Suppressor macrophage (primary cell): ENCODE measurements at places on chromosomes 11 and 22.

DNA sequence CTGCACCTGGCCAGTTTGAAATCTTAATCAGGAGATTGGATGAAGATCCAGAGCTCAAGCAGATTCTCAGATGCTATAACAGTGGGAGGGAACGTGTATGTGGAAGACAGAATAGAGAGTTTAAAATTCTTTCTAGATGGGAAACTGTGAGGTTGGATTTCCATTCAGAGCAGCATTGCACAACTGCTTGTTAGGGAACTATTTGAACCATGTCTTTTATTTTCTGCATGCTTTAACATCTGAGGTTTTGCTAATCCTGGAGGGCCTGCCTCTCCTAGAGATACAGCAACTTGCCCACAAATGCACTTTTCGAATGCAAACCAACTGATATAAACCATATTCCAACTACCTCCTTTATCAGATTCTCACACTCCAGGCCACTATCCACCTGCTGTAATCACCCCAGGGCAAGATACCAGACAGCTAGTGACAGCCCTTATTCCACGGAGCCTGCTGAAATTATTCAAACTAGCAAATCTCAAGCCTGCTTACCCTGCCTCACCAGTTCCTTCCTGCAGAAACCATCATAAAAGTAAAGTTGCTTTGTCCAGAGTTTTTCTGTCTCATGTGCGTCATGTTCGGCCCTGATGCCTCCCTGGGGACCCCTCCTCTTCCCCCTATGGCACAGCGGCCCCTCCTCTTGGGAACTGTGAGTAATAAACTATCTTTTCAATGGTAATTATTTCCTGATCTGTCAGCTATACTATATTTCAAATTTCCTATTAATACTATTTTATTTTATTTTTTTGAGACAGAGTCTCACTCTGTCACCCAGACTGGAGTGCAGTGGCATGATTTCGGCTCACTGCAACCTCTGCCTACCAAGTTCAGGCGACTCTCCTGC, 18.4 kb upstream of the SEC14L4 start:
- DNase-seq, result no peak

GRCh38 chr22:50307890-50308596, 597 bp upstream of the PLXNB2 start:
- peak; percentile 69 for DNase-seq

- DNase-seq, result peak; percentile 96
These were observed at the start of gene NCF4 for GRCh38 chr22:36860821-36861659. NCF4 (plus strand) TSS chr22:36861006; CDS start chr22:36861172, 166 bp downstream.

- no peak for DNase-seq
These were observed 247.5 kb upstream of the ZBED5 start for GRCh38 chr11:11105361-11105760.

DNA sequence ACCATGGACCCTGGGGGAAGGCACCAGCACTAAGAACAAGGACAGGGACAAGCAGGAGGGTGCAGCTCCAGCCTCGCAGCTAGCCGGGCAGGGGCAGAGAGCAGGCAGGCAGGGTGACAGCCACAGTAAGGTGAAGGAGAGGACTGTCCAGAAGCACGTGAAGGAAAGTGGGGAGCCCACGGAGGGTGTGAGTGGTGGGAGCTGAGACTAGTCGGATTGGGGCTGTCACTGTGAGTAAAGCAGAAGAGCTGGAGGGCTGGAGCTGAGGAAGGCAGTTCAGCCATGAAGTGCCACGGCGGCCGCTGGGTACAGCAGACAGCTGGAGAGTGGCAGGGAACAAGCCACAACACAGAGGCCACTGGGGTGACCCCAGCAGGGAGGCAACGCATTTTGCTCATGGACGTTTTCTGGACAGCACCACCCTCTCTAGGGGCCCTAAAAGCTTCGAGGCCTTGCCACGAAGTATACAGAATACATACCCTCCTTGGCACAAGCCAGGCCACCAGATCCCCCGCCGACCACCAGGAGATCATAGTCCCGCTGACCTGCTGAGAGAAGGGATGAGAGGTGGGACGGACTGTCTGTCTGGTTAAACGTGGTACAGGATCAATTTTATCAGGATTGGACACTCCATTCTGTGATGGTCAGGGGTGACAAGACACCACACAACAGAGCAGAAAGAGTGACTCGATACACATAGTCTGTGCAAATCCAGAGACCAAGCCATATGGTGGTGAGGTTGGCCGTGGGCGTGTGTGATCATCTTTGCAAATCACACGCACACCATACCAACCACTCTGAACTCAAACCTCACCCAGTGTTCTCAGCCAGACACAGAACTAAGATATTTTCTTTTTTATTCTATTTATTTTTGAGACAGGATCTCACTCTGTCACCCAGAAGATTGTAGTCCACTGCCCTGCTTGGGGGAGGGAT, 10.8 kb upstream of the COMT start:
- peak; percentile 54 for DNase-seq

- no peak for DNase-seq
These were observed 99.6 kb downstream of the CSNK2A3 start for GRCh38 chr11:11253497-11253896.

- no peak for DNase-seq
These were observed 11.9 kb upstream of the ARHGAP42 start for GRCh38 chr11:100675115-100675650.

GRCh38 chr11:106280036-106280435, 202.6 kb downstream of the AASDHPPT start:
- no peak for DNase-seq

DNA sequence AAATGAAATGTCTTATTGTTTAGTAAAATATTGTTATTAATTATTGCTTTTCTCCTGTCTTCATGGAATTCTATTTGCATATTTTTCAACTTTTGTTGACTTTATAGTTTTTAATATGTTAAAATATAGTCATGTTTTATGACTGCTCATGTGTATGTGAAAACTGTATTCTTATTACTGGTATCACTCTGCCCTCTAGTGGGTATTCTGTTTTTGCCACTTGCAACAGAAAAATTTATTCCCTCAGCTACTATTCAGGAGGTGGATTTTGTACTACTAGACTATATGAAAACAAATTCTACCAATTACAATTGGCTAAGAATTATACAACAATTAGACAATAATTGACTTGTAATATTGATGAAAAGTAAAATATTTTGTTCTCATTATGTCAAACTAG, 45.0 kb downstream of the OR4C6 start:
- peak; percentile 35 for DNase-seq

DNA sequence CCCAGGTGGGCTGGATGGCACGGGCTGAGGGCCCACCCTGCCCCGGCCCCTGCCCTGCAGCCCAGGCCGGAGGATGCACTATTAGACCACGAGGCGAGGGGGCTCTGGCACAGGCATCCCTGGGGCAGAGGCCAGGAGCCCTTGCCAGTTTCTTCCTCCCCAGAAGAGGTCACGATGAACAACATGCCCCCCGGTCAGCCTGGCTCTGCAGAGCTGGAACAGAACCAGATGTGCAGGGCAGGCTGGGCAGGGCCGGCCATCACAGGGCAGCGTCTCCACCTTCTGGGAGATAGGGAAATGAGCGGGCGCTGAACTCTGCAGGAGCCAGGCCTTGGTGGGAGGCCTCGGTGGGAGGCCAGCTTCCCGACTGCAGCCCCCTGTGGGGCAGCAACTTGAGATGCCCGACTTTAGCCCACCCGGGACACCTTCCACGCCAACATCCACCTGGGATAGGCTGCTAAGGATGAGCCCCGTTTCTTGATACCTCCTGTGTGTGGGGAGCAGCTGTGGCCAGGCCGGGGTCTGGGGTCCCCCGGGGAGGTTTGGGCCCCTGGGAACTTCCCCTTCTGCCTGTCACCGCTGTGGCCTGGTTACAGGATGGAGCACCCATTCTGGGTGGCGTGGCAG, 21.8 kb upstream of the GNB1L start:
- no peak for DNase-seq

GRCh38 chr22:49933236-49934159, 15.1 kb downstream of the CRELD2 start:
- DNase-seq, result peak; percentile 20

GRCh38 chr11:69874984-69875624, 55.9 kb upstream of the FGF3 start:
- DNase-seq, result no peak

GRCh38 chr11:93906486-93906885, 56.1 kb upstream of the VSTM5 start:
- no peak for DNase-seq

DNA sequence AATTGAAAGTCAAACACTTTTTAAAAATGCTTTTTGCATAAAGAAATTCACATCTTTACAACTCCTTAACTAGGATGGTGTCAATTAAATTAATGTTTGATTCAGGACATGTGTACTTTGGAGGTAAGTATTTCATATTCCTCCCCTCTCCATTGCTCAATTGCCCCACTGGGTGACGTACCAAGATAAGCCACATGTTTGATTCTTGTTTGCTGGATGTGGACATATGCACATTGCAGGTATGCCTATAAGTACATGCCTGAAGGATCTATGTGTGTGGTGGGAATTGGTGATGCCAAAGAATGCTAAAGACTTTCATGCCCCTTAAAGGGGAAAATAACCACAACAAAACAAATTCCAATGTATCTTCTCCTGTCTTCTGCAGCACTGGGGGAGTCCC, 5.8 kb downstream of the CD44 start:
- DNase-seq, result no peak

GRCh38 chr11:70212227-70212811, 9.2 kb downstream of the FADD start:
- DNase-seq, result no peak

GRCh38 chr11:119155733-119156492, 7.1 kb downstream of the ABCG4 start:
- DNase-seq, result peak; percentile 62

GRCh38 chr11:3990406-3990805, 104.2 kb upstream of the RRM1 start:
- no peak for DNase-seq

- DNase-seq, result no peak
These were observed 48.4 kb downstream of the ANO1 start for GRCh38 chr11:70126494-70126893.

- no peak for DNase-seq
These were observed 11.7 kb upstream of the DNAJB13 start for GRCh38 chr11:73939096-73939495.

- no peak for DNase-seq
These were observed 4.5 kb downstream of the XRCC6 start for GRCh38 chr22:41625577-41625976.

GRCh38 chr22:46058091-46058420, 81.1 kb upstream of the WNT7B start:
- DNase-seq, result peak; percentile 88

DNA sequence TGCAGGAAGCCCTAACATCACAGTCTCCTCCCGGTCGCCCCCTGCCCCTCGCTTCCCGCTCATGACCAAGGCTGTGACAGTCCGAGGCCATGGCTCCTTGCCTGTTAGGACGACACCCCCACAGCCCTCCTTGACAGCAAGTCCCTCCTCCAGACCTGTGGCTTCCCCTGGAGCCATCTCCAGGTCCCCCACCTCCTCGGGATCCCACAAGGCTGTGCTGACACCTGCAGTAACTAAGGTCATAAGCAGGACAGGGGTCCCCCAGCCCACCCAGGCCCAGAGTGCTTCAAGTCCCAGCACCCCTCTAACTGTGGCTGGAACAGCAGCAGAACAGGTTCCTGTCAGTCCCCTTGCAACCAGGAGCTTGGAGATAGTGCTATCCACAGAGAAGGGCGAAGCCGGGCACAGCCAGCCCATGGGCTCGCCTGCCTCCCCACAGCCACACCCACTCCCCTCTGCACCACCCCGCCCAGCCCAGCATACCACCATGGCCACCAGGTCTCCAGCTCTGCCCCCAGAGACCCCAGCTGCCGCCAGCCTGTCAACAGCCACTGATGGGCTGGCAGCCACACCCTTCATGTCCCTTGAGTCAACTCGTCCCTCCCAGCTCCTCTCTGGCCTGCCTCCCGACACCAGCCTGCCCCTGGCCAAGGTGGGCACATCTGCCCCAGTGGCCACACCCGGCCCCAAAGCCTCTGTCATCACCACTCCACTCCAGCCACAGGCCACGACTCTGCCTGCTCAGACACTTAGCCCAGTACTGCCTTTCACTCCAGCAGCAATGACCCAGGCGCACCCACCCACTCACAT, 63.2 kb downstream of the OTOG start:
- DNase-seq, result no peak

- no peak for DNase-seq
These were observed 73.2 kb downstream of the CTNND1 start for GRCh38 chr11:57834852-57835251.

- no peak for DNase-seq
These were observed 43.3 kb downstream of the RBFOX2 start for GRCh38 chr22:35985371-35985770.

- peak; percentile 17 for DNase-seq
These were observed 37.9 kb upstream of the NUP160 start for GRCh38 chr11:47886096-47886495.

GRCh38 chr11:72378704-72379383, 55.5 kb downstream of the CLPB start:
- DNase-seq, result no peak

GRCh38 chr11:70573701-70574151, 175.4 kb downstream of the CTTN start:
- DNase-seq, result no peak

- no peak for DNase-seq
These were observed 5.6 kb upstream of the SCGB2A1 start for GRCh38 chr11:62202910-62203309.

- no peak for DNase-seq
These were observed 798.4 kb upstream of the TENM4 start for GRCh38 chr11:80239217-80239616.

- no peak for DNase-seq
These were observed 56.0 kb downstream of the ZNRF3 start for GRCh38 chr22:28939394-28939793.

DNA sequence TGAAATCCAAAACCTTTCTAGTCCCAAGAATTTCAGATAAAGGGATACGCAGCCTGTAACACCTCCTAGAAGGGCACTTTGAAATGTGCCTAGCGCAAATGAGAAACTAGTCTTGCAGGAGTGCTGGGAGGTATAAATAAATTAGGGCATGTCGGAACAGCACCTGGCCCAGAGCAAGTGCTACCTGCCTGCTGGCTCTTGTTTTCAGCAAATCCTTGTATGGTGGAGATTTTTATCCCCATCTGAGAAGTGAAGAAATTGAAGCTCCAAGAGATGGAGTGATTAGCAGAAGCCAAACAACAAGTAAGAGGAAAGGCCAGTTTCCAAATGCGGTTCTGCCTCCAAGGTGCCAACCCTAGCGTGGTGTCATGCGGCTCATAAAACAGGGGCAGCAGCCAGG, 36.7 kb upstream of the TFIP11 start:
- DNase-seq, result no peak

DNA sequence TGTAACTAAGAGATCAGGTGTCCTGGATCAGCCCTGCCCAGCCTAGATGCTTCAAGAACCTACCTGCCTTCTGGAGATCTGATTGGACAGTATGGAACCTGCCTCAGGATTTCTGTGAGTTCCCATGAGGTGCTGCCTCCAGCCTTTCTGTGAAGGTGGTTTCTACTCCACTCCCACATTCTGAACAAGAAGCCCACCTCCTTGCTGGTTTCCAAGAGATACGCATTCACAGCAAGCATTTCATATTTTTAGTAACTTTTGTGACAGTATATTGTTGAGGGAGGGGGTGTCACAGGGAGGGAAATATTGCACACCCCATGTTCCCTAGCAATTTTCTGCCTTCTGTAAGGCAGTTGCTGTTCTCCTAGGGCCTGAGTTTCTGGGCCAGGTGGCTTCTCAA, 204.4 kb downstream of the NAV2 start:
- no peak for DNase-seq
